Activated CD4-positive, alpha-beta T cell treated with anti-CD3 and anti-CD28 coated beads, Interleukin-2, amount 10 ng/mL, durations not matched to agents 24 days and 14 days (primary cell): ENCODE measurements at places on chromosomes 13 and 19. TPM values are rescaled to one million over a fixed set of nuclear protein-coding genes. Genes with fewer than 3 reads are reported as not detected.

The ALOX5AP gene
- 33.3 and 33.4 TPM in 2 replicates for total RNA-seq

- H3K4me3 ChIP-seq: no peak overlapping the region
- H3K36me3 ChIP-seq: no peaks in the 10 kb centered on the region
- no peaks in the 10 kb centered on the region for H3K4me1 ChIP-seq
- H3K27ac ChIP-seq: no peak overlapping the region
These were observed 97.7 kb upstream of the IPO5 start for GRCh38 chr13:97855570-97856303.

GRCh38 chr13:83162493-83162892 lies 719.8 kb downstream of the SLITRK1 start:
- H3K4me1 ChIP-seq: no peaks in the 10 kb centered on the region
- H3K36me3 ChIP-seq: no peaks in the 10 kb centered on the region
- no peak overlapping the region for H3K4me3 ChIP-seq
- H3K27ac ChIP-seq: no peak overlapping the region
- no peak for DNase-seq
- no peaks in the 10 kb centered on the region for H3K27me3 ChIP-seq

The ADGRE2 gene
- 1.8 and 2.8 TPM in 2 replicates for total RNA-seq

DNA sequence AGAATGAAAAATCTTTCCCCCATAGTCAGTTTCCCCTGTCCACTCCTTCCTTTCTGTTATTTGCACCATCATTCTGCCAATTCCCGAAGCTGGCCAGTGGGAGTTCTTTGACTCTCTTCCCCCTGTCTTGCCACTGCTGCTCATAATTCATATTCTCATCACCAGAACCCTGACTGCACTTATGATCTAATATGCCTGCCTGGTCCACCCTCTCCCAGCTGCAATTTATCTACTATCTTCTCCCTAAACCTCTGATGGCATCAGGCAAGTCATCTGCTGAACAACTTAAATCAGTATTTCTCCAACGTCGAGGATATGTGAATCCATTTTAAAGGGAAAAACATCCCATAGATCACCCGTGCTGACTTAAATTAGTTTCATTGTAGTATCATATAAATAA lies 458.0 kb upstream of the GPC6 start:
- H3K27ac ChIP-seq: no peak overlapping the region
- no peaks in the 10 kb centered on the region for H3K27me3 ChIP-seq
- no peak for DNase-seq
- no peak overlapping the region for H3K4me3 ChIP-seq
- H3K4me1 ChIP-seq: no peaks in the 10 kb centered on the region

DNA sequence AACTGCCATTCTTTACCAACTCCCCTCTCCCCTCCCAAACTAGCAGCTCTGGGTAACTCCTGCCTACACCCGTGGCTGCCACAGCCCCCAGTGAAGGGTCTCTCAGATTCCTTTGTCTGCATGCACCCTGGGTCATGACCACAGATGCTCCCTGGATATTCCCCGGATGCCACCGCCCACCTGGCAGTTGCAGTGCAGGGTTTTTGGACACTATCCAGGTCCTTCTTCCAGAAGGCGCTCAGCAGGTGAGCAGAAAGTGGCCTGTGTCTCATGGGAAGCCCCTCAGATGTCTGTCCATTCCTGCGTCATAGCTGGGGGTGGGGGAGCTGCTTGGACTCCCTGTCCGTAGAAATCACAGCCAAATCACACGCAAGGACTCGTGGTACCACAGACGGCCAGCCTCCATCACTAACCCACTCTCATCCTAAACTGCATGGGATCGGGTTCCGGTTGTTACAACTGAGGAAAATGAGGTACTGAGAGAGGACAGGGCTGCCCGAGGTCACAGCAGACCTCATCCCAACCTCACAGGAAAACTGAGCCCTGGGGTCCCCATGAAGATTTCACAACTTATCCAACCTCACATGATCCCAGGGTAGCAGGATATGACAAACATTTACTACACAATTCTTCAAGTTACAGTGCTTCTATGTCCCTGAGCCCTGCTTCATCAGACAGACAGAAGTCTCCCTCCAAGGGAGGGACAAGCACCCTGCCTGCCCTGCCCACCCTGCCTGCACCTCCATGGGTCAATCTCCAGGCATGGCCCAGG lies 38.6 kb downstream of the ELL start:
- no peak for DNase-seq
- no peak overlapping the region for H3K4me3 ChIP-seq
- peaks cover 5% of the 10 kb centered on the region for H3K36me3 ChIP-seq

The ZNF835 gene
- total RNA-seq: 0.40 and 0.43 TPM in 2 replicates

The EML2 gene
- total RNA-seq: 157 and 180 TPM in 2 replicates

GRCh38 chr13:50701469-50701868 lies 142.0 kb downstream of the DLEU7 start:
- H3K36me3 ChIP-seq: no peaks in the 10 kb centered on the region
- no peaks in the 10 kb centered on the region for H3K4me1 ChIP-seq
- H3K4me3 ChIP-seq: no peak overlapping the region
- DNase-seq: no peak

DNA sequence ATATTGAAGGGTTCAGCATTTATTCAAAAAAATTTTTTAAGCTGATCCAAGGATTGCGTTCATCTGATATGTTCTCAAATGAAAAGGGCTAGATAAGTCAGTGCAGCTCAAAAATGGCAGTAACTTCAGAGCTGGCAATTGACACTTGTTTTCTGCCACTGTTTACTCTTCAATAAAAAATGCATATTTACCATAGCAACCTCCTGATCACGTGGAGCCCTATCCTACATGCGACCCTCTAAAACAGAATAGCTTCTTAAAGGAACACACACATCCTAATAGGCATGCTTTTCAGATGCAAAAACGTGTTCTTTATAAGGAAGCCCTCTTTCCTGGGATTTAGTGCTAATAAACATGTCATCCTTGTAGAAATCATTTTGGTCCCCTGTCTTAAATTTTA lies 150.2 kb downstream of the ZNF536 start:
- no peaks in the 10 kb centered on the region for H3K27me3 ChIP-seq
- H3K36me3 ChIP-seq: no peaks in the 10 kb centered on the region
- no peak overlapping the region for H3K4me3 ChIP-seq
- no peak for DNase-seq
- no peaks in the 10 kb centered on the region for H3K4me1 ChIP-seq
- no peak overlapping the region for H3K27ac ChIP-seq

The CALR3 gene
- total RNA-seq: not detected in 2 replicates

- H3K4me3 ChIP-seq: no peak overlapping the region
- H3K27me3 ChIP-seq: peaks cover 30% of the 10 kb centered on the region
- peaks cover 4% of the 10 kb centered on the region for H3K4me1 ChIP-seq
- no peak for DNase-seq
- no peak overlapping the region for H3K27ac ChIP-seq
- H3K36me3 ChIP-seq: no peaks in the 10 kb centered on the region
These were observed 23.3 kb upstream of the ZC3H13 start for GRCh38 chr13:46075811-46076210.
